ENCODE measurements at places on chromosomes 11 and 22.

GRCh38 chr22:41672780-41673509, 15.7 kb downstream of the SNU13 start:
- DNase-seq = no peak

DNA sequence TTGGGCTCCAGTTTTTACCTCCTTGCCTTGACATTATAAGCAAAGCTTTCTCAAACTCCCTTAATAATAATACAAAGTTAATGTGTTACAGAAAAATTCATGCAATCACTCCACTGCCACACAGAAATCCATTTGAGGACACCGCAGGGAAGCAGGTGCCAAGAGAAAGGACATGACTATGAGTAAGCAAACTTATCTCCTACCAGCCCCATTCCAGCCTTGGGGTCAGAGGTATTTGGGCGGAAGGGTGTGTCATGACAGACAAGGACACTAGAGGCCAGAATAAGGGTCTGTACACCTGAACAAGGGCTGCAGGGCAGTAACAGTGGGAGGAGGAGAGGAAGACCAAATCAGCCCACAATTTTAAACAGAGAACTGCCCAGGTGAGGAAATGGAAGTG, 5.9 kb downstream of the GNG3 start:
- no peak for DNase-seq

GRCh38 chr11:5603326-5603725, 6.9 kb downstream of the TRIM6 start:
- DNase-seq = no peak

- no peak for DNase-seq
These were observed 24.2 kb downstream of the ASPHD2 start for GRCh38 chr22:26453216-26453615.
